A549 treated with AZD2906 at 1 μM for 4 hours (cell line): ENCODE measurements at places on chromosomes 4 and X. TPM values are rescaled to one million over a fixed set of nuclear protein-coding genes. Genes with fewer than 3 reads are reported as not detected.

Gene CT45A1
- total RNA-seq = 0.07 TPM in 1 of 5 replicates, not detected in the others

Gene NPY5R
- total RNA-seq = 0.06 TPM in 1 of 5 replicates, not detected in the others

Gene TCEAL1
- 34.1 to 45.4 TPM (median 38.3 TPM) in 5 replicates for total RNA-seq

Gene CLDN34
- total RNA-seq = not detected in 5 replicates

Gene ALB
- total RNA-seq = 0.16 to 1.7 TPM (median 1.5 TPM) in 3 of 5 replicates, not detected in the others

Gene DCAF8L2
- not detected in 5 replicates for total RNA-seq

Gene SORBS2
- 0.63 to 1.2 TPM (median 0.67 TPM) in 5 replicates for total RNA-seq

Gene RS1
- not detected in 5 replicates for total RNA-seq

Gene KLHL13
- 0.16 to 0.63 TPM (median 0.23 TPM) in 5 replicates for total RNA-seq

Gene ALPK1
- 1.9 to 2.1 TPM (median 2.0 TPM) in 5 replicates for total RNA-seq

Gene MAGED4B
- 8.4 to 15.5 TPM (median 13.6 TPM) in 5 replicates for total RNA-seq
